ENCODE measurements at places on chromosomes 6 and 20.
A peak's percentile ranks its signal among the peaks of the same experiment; 100 is the strongest.

DNA sequence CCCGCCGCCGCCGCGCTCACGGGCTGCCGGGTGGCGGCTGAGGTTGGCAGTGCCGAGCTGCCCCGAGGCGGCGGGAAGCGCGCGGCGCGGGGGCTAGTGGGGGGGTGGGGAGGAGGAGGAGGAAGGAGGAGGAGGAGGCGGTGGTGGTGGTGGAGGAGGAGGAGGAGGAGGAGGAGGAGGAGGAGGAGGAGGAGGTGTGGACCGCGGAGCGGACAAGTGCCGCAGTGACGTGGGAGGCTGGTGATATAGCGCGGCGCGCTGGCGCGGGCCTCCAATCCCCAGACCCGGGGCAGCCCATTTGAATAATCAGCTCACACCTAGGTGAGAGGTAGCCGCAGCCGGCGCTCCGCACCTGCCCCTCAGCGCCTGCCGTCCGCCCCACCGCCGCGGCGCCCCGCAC lies at the start of gene FOXA2:
Gene FOXA2, minus strand, starts transcription at position 51 of the 400 bp plus-strand sequence. CDS start 294 bp downstream, outside the sequence.
- no peaks in the 10 kb centered on the region for H3K4me1 ChIP-seq
- H3K27ac ChIP-seq: no peak within 1 kb of the TSS
- H3K27me3 ChIP-seq: no peaks in the 10 kb centered on the region
- H3K4me3 ChIP-seq: no peak within 1 kb of the TSS
- DNase-seq: no peak

DNA sequence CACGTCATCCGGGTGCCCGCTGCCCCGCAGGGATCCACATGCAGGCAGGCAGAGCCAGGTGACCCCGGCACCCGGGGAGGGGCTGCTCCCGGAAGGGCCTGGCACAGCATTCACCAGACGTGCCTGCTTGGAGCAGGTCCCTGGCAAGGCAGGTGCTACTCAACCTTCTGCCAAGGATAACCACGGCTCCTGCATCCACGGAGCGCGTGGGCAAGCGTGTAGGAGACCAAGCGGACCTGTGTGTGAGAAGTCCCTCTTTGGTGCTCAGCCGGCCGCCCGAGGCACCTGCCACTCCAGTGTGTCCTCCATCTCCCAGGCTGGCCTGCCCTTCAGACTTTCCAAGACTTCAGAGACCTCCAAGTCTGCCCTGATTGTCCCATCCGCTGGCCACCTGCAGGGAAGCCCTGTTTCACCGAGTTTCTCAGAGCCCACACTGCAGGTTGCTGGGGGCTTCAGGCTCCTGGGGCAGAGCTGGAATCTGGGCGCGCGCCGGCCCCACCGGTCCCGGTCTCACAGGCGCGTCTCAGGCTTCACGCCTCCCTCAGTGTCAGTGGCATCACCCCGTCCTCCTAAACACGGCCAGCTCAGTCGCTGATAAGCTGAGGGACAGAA lies 124.3 kb downstream of the DLL1 start:
- no peaks in the 10 kb centered on the region for H3K27me3 ChIP-seq
- H3K4me3 ChIP-seq: no peak overlapping the region
- no peaks in the 10 kb centered on the region for H3K4me1 ChIP-seq
- H3K27ac ChIP-seq: no peak overlapping the region

- H3K4me3 ChIP-seq: peak within 1 kb of the TSS; percentile 66
- H3K36me3 ChIP-seq: no peaks in the 10 kb centered on the region
- H3K4me1 ChIP-seq: peaks cover 6% of the 10 kb centered on the region
- H3K27ac ChIP-seq: no peak within 1 kb of the TSS
Observed at GRCh38 chr20:24948939-24949679, at the start of gene CST7. Gene CST7, plus strand, starts transcription at chr20:24949269. Its CDS starts 237 bp downstream, at chr20:24949506.

DNA sequence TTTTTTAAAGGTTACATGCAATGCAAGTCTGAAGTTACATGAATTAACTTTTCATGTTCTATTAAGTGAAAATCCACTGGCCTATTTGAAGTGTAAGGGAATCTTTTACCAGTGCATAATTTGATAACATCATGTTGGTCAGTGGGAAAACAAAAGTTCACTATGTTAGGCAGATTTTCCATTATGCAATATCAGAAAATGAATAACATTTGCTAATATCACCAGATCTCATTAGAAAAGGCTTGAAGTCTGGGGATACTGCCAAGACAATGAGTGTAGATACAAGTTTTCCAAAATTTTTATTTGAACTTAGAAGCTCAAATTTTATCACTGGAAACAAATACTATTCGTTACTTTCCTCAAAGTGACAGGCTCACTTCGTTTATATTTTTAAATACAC lies 296.4 kb upstream of the CDH4 start:
- no peak overlapping the region for H3K27ac ChIP-seq
- no peaks in the 10 kb centered on the region for H3K27me3 ChIP-seq
- H3K4me1 ChIP-seq: no peaks in the 10 kb centered on the region
- no peak overlapping the region for H3K4me3 ChIP-seq
- no peak for DNase-seq
- H3K36me3 ChIP-seq: no peaks in the 10 kb centered on the region
